LHCN-M2 (cell line): ENCODE measurements at places on chromosomes 12 and 14.
A peak's percentile ranks its signal among the peaks of the same experiment; 100 is the strongest.

- peak; percentile 8 for DNase-seq
Observed at GRCh38 chr12:8950702-8951478, 1.4 kb upstream of the M6PR start.

DNA sequence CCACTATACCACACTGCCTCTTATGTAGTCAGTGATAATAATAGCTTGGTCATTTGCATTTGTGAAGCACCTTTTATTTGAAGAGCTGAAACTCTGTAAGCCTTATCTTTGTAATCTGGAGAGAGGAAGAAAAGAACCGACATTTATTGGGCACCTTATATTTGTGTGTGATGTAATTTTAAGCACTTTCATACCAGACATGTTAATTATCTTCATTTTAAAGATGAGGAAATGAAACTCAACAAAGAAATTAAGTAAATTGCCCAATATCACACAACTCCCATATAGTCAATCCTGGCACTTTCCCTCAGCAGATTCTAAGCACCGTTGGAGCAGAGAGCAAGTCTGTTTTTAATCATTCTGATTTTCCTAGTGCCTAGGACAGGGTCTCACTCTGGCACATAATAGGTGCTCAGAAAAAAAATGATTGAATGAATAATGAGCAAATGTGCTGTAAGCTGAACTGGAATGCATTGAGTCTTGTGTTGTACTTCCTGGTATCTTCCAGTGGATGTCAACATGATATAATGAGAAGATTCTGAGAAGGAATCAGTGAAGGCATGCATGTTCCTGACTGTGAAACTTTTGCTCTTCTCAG lies 418.9 kb downstream of the ZFP36L1 start:
- no peak for DNase-seq

- no peak for DNase-seq
Observed at GRCh38 chr12:57011438-57012424, 4.6 kb downstream of the TAC3 start.

DNA sequence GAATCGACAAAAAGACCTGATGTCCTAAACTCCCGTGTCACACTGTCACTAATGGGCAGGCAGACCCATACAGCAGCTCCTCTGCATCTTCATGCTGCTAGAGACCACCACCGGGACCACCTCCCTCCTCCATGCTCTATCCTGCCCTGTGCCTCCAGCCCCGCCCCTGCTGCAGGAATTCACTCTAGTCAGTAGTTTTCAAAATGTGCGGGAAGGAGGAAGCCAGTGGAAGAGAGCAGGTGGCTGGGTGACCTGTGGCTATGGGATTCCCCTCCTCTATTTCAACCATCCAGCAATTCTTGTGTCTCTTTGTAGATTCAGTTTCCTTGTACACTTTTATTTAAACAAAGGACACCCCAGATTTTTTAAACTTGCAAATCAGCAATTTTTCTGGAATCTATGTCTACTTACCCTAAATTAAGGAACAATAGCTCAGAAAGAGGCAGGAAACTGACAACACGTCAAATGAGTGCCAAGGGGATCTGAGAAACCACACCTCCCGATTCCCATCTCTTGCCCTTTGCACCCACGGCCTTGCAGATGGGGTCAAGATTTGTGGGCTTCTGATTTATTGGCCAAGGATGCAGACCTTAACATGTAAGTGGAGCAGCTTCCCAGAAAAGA lies 20.4 kb upstream of the MAP1LC3B2 start:
- DNase-seq = no peak

DNA sequence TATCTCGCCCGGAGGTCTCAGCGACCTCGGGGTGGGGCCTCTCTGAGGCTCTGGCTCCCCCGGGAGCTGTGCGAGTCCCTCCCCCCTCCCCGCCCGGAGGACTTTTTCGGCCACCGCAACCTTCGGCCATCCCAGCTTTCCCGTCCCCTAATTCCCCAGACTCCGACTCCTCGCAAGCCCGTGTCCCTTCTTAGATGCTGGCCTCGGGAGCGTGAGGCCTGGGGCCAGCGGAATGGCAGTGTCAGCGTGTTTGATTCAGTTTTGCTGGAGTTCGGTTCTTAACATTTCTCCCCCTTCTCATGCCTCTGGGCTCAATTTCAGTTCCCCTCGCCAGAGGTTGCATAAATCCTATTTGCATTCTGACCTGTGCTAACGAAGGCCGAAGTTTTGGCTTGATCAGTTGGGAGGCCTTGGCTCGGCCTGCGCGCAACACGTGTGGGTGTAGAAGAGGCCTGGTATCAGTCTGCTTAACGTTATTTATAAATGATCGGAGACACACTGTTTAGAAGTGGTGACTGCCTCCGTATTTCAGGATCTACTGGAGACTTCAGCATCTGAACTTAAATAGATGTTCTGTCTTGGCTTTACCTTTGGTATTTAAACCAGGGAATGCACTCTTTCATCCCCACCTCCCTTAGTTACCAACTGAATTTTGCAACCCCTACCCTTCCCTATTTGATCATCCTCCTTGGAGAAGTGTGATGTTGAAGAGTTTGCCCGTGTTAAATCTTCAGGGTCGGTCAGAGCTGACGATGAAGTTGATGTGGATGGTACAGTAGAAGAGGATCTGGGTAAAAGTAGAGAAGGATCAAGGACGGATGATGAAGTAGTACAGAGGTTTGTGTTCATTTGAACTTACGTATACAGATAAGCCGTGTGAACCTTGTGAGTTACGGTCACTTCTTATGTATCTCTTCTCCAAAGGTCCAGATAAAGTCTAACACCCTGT lies 851 bp downstream of the HSP90B1 start:
- DNase-seq = no peak

DNA sequence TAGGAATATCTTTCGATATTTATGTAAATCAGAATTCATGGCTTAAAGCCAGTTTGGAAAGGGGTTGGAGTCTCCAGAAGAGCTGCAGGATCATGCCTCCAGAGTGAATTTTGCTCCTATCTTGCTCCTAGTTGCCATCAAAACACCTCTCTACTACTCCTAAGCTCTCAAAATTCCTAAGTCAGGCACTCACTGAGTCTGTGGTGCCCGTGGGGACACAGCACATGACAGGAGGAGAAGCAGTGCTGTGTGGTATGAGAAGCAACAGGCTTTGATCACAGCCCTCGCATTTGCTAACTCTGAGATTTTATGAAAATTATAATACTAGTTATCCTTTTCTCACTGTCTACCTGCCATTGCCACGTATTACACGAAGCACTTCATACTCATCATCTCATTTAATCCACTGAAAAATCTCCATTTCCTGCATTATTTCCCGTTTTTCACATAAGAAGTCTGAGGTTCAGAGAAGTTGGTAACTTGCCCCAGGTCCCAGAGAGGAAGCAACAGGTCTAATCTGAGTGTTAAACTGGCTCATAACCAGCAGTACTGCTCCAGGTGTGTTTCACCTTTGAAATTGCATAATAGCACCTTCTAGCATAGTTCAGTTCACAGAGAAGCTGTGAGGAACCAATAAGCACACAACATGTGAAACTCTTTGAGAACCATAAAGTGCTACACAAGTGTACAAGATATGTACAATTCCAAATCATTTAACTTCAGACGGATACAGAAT lies 33.1 kb upstream of the SLC35F4 start:
- DNase-seq = no peak

DNA sequence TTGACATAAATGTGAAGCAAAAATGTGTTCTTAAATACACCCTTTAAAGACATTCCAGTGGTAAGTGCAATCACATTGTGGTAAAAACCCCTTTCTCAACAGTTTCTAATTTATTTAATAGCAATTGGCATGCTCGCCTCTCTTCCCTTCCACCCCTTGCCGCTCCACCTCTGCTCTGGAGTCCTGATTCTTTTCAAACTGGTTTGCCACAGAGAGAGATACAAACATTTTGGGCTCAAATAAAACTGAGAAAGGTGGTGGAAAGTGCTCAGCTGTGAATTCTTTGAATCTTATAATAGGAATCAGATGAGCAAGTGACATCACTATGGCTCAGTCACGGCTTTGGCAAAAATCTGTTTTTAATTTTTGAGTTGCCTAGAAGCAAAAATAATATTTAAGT lies 993.9 kb downstream of the GALC start:
- DNase-seq = no peak

- no peak for DNase-seq
Observed at GRCh38 chr14:41875116-41875515, 268.4 kb downstream of the LRFN5 start.

- no peak for DNase-seq
Observed at GRCh38 chr12:41920355-41920754, 224.3 kb downstream of the GXYLT1 start.

DNA sequence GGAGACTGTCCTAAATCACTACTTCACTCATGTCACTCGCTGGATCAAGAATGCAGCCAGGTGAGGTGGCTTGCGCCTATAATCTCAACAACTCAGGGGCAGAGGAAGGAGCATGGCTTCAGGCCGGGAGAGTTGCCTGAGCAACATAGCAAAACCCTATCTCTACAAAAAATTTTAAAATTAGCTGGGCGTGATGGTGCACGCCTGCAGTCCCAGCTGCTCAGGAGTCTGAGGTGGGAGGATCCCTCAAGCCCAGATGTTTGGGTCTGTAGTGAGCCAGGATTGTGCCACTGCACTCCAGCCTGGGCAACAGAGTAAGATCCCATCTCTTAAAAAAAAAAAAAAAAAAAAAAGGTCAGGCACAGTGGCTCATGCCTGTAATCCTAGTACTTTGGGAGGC lies 5.9 kb downstream of the SMAGP start:
- no peak for DNase-seq

GRCh38 chr12:4215229-4216186 lies 58.1 kb upstream of the CCND2 start:
- peak; percentile 5 for DNase-seq

DNA sequence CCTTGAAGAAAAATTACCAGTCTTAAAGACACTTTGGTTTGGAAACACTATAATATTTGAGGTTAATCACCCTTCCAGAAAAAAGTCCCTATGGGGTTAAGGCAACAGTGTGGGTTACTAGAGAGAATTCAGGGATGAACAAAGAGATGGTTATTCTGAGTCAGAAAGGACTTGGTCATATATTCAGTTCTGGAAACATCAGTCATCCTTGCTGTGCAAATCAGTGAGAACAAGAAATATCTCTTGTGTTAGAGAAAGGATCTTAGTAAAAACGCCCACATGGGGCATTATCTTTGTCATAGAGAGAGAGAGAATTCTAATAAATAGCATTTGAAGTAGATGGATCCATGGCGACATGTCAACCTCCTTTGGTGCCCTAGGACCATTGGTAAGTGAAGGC lies 59.4 kb upstream of the E2F7 start:
- DNase-seq = peak; percentile 89

GRCh38 chr14:22465201-22465840 lies 123.7 kb downstream of the DAD1 start:
- DNase-seq = peak; percentile 30

DNA sequence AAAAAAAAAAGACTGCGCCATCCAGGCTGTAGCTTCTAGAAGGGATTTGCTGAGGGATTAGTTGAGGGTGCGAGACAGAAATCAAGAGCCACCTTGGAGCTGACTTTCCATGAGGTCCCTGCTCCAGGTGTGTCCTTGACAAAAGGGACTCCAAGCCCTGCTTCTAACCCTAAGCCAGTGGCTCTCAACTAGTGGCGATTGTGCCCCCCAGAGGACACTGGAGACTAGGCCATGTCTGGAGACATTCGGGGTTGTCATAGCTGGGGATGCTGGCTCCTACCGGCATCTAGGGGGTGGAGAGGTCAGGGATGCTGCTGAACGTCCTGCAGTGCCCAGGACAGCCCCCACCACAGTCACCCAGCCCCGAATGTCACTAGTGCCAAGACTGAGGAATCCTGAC lies 40.6 kb downstream of the SPRING1 start:
- DNase-seq = peak; percentile 14

DNA sequence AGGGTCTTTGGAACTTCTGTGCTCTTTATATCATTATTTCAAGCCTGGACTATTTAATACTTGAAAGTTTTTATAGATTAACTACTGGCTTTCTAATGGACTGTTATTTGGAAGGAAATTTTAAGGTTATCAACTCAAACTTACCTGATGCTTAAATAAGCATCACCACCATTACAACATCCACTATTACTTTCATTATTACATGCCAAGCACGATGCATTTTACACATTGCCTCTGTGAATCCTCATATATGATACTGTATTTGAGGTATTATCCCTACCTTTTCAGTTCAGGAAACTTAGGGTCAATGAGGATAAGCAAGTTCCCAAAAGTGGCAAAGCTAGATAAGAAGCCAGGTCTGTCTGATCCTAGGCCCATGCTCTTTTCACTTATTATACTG lies 12.4 kb downstream of the ZBTB1 start:
- no peak for DNase-seq

- no peak for DNase-seq
Observed at GRCh38 chr12:104784592-104784991, 173.5 kb downstream of the SLC41A2 start.

DNA sequence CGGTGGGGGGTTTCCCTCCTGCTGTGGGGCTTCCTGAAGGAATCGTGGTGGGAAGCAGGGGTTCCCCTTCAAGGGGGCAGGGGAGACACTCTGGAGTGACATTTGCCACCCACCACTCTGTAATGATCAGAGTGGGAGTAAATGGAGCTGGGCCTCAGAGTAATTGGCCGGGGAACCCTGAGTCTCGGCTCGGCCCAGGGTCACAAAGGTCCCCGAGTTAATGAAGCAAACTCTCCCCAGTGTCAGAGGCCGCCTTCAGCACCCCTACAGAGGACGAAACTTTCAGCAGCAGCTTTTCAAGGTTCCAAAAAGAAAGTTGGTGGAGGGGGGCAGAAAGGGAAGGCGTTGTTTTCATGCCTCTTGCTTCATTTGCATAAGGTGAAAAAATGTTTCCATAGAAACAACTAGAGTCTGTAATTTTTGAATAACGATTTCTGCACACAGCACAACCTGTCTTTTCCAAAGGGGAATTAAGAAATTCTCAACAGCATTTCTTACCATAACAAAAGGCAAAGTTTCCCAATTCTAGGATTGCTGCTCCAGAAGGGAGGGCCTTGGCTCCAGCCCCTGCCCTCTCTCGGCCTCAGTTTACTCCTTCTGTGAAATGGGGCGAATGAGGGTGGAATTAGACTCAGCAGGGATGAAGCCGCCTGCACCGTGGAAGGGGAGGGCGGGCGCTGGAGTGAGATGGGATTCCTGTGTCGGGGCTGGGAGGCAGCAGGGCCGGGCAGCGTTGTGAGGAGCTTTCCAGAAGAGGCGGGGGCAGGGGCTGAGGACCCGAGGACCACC lies 67.0 kb upstream of the BEGAIN start:
- DNase-seq = no peak

GRCh38 chr14:24605435-24606190 lies 3.9 kb downstream of the GZMH start:
- no peak for DNase-seq

- no peak for DNase-seq
Observed at GRCh38 chr14:39181026-39181692, 6.1 kb downstream of the PNN start.

DNA sequence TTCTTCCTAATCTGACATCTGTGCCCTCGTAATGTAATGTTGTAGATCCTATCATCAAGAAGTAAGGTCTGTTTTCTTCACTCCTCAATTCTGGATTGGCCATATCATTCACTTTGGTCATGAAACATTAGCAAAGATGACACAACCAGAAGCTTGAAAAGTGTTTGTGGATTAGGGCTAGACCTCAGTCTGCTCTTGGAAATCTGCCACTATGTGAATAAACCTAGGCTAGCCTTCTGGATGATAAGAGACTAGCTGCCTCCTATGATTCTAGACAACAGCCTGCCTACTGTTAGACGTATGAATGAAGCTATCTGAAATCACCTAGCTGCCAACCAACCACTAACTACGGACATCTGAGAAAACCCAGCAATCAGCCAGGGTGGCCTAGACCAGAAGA lies 38.7 kb upstream of the LYZ start:
- DNase-seq = no peak

GRCh38 chr14:67971627-67972625 lies 152.3 kb downstream of the RAD51B start:
- peak; percentile 20 for DNase-seq
